Skeletal muscle cell (primary cell): ENCODE measurements at places on chromosomes 5 and 9.

DNA sequence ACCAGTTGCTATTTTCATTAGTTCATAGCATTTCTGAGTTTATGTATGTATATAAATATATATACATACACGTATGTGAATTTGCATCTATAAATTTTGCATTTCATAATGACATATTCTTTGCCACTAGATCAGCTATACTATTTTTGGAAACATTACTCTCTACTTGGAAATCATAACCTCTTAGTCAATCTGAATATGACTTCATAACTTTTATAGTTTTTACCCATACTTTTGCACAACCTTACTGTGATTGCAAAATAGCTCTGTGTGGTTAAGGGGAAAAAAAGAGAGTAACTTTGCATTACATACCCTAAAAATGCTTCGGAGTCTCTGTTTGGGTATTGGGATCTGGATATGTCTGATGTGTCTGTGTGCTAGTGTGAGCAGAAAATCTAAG is 44.9 kb upstream of the ADAMTSL1 start:
- no peak for DNase-seq

GRCh38 chr9:102767076-102767475 is 228.1 kb upstream of the CYLC2 start:
- DNase-seq, result no peak

GRCh38 chr5:98927242-98927988 is 1.4 kb downstream of the CHD1 start:
- DNase-seq, result peak; percentile 21

- no peak for DNase-seq
Measured at GRCh38 chr9:117678871-117679270, 25.3 kb upstream of the TLR4 start.

DNA sequence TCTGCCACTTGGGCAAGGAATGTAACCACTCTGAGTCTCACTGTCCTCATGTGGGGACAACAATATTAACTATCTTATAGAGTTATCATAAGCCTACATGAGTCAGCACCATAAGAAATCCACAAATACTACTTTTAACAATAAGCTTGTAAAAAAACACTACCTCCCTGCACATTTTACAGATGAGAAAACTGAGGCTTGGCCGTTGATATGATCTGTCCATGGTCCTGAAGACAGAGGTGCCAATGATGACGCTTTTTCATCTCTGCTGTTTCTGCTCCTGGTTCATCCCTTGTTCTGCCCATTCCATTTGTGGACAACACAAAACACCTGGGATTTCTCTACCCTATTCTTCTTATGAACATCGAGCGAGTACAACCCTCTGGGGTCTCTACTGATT is 23.4 kb upstream of the STRBP start:
- DNase-seq, result no peak

GRCh38 chr5:145922059-145922458 is 14.3 kb upstream of the SH3RF2 start:
- DNase-seq, result no peak

GRCh38 chr9:113957351-113957750 is 81.2 kb downstream of the ZNF618 start:
- DNase-seq, result no peak

DNA sequence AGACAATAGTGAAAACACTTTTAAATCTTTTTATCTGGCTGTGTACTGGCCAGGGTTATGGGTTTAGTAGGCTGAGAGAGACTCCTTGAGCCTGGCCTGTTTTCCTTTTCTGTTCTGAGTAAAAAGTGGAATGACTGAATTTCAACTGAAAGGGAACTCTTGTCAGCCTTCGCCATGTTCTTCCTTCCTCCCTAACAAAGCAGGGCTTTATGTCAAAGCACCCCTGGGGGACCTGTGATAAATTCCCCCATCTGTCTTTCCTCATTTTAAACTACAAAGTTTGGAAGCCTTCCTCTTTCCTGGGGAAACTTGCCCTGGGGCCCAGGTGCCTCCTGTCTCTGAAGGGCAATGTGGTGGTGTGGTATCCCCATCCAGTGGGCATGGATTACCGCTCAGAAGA is 29.7 kb downstream of the LARP1 start:
- no peak for DNase-seq

GRCh38 chr5:152556784-152557183 is 151.7 kb upstream of the NMUR2 start:
- no peak for DNase-seq

GRCh38 chr9:108041551-108041950 is 552.0 kb upstream of the KLF4 start:
- DNase-seq, result peak; percentile 63

DNA sequence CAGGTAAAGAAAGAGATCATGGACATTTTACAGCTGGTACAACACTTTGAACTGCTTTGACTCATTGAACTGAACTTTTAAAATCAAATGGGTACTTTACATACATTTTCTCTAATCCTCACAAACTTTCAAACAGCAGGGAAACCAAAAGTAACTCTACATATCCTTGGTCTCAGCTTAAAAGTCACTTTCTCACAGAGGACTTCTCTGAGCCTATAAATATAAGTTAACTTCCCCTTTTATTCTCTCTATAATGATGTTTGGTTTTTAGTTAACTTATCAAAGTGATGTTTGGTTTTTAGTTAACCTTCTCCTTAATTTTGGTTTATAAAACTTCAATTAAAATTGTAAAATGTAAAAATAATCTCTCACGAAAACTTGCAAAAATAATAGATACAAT is 209.8 kb downstream of the MCTP1 start:
- no peak for DNase-seq

DNA sequence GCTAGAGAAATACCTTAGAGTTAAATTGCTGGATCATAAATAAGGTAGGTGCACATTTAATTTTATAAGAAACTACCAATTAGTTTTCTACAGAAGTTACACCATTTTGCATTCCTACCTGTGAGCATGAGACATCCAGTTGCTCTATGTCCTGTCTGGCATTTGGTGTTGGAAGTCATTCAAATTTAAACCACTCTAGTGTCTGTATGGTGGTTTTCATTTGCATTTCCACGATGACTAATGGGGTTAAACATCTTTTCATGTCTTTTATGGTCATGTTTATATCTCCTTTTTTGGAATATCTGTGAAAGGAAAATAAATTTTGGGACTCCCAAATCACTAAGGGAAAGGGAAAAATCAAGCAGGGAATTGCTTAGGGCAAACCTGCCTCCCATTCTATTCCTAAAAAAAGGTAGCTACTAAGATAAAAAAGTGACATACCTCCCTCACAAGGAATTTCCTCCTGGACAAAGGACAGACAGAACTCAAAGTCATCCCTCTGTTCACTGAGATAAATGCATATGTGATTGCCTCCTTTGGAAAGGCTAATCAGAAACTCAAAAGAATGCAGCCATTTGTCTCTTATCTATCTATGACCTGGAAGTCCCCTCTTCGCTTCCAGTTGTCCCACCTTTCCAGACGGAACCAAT is 31.6 kb upstream of the ADCY2 start:
- DNase-seq, result no peak

DNA sequence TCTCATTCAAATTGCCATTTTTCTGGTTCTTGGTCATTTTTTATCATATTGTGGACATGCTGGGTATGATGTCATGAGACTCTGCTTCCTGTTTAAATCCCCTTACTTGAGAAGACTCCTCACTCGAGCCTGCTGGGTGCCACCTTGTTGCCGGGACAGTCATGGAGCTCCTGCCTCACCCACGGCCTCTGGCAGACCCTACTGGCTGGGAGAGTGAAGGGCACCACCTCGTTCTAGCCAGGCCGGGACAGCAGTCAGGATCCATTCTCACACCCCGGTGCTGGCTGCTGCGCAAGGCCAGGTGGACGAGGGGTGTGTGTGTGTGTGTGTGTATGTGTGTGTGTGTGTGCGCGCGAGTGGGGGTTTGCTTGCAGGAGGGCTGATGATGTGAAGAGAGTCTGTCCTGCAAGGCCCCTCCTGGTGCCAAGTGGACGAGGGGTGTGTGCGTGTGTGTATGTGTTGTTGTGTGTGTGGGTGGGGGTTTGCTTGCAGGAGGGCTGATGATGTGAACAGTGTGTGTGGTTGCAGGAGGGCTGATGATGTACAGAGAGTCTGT is 4.4 kb downstream of the CEP72 start:
- DNase-seq, result no peak

DNA sequence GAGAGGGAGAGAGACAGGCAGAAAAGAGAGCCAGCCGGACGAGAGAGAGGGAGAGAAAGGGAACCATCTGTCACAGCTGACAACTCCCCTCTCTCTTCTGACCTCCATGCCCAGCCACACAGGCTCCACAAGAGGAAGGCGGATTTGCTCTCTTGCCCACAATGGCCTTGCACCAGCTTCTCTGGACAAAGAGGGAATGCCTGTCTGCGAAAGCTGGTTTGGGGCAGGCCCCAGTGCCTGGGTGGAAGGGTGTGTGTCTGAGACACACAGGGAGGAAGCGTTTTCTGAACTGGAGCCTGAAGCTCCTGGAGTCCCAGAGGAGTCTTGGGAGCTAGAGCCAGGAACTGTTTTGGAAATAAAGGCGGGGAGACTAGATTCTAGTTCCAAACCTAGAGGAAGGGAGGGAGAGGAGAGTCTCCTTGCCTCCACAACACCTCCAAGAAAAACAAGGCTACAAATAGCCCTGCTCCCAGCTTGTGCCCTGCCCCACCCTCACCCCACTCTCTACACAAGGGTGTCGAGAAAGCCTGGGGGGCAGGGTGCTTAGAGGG is 12.5 kb downstream of the C1QTNF2 start:
- no peak for DNase-seq

GRCh38 chr9:70367305-70367930 is 47.0 kb downstream of the KLF9 start:
- no peak for DNase-seq

GRCh38 chr5:30197662-30198061 is 995.8 kb upstream of the CDH6 start:
- DNase-seq, result no peak

DNA sequence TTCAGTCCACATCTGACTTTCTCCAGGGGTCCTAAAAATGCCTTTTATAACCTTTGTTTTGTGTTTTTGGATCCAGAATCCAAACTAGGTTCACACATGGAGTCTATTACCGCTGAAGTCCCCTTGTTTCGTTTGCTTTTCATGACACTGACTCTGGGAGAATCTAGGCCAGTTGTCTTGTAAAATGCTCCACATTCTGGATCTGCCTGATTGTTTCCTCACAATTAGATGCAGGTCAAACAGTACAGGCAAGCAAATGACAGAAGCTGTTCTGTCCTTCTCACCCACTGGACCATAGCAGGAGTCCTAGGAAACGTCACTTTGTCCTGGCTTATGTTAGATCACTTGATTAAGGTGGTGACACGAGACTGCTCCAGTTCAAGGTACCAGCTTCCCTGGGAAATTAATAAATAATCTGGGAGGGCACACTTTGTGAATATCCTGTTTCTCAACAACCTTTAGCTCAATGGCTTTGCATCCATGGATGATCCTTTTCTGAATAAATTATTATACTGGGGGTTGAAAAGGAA is 34.1 kb downstream of the FABP6 start:
- DNase-seq, result no peak

- no peak for DNase-seq
Measured at GRCh38 chr5:120813551-120813950, 349.5 kb downstream of the PRR16 start.

- DNase-seq, result no peak
Measured at GRCh38 chr5:8239198-8239597, 370.2 kb downstream of the MTRR start.
